ENCODE measurements at places on chromosomes 5 and 9. TPM values are rescaled to one million over a fixed set of nuclear protein-coding genes. Genes with fewer than 3 reads are reported as not detected.

GRCh38 chr5:7668161-7668560 lies 182.8 kb downstream of the CFAP90 start:
- H3K4me3 ChIP-seq = no peak overlapping the region
- H3K36me3 ChIP-seq = peaks cover 4% of the 10 kb centered on the region
- no peak overlapping the region for H3K27ac ChIP-seq
- no peaks in the 10 kb centered on the region for H3K27me3 ChIP-seq

The WDR70 gene
- 27.6 TPM for total RNA-seq

GRCh38 chr5:110899566-110900412 lies 161.0 kb downstream of the SLC25A46 start:
- no peaks in the 10 kb centered on the region for H3K36me3 ChIP-seq
- DNase-seq = peak; percentile 65
- H3K4me1 ChIP-seq = peaks cover 39% of the 10 kb centered on the region
- peak overlapping the region; percentile 49 for H3K27ac ChIP-seq

The OR1J2 gene
- not detected for total RNA-seq

DNA sequence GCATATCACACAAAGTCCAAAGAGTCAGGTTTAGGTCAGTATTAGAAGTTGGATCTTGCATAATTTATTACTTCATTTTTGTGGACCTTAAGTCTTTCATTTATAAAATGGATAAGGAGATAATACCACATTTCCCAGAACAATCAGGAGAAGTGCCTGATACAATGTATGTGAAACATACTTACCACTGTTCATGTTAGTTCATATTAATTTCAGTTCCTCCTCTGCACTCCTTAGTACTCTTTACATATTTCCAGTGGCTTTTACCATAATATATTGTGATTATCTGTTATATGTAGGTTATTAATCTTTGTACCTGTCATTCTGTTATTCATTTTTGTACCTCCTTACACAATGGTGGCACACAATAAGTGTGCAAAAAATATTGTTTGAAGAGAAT lies 214.4 kb downstream of the ARL15 start:
- no peak overlapping the region for H3K4me3 ChIP-seq
- H3K36me3 ChIP-seq = peaks cover 3% of the 10 kb centered on the region
- no peak for DNase-seq
- peaks cover 29% of the 10 kb centered on the region for H3K4me1 ChIP-seq
- no peaks in the 10 kb centered on the region for H3K27me3 ChIP-seq

DNA sequence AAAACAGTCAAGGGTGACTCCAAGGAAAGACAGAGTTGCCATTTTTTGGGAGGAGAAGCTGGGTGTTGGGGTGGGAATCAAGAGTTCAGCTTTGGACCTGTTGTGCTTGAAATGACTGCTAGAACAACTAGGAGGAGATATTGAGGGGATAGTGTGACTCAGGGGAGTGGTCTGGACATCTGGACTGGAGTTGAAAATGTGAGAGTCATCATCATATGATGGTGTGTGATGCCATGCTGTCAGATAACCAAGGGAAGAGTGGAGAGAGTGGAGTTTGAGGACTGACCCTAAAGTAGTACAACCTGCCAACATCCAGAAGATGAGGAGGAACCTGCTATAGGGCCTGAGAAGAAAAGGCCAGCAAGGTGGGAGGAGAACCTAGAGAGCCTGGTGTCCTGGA lies 199.7 kb downstream of the ARHGEF28 start:
- no peak overlapping the region for H3K27ac ChIP-seq
- peaks cover 2% of the 10 kb centered on the region for H3K36me3 ChIP-seq
- no peak overlapping the region for H3K4me3 ChIP-seq
- no peaks in the 10 kb centered on the region for H3K4me1 ChIP-seq
- H3K27me3 ChIP-seq = no peaks in the 10 kb centered on the region

The RASGRF2 gene
- 0.46 TPM for total RNA-seq

DNA sequence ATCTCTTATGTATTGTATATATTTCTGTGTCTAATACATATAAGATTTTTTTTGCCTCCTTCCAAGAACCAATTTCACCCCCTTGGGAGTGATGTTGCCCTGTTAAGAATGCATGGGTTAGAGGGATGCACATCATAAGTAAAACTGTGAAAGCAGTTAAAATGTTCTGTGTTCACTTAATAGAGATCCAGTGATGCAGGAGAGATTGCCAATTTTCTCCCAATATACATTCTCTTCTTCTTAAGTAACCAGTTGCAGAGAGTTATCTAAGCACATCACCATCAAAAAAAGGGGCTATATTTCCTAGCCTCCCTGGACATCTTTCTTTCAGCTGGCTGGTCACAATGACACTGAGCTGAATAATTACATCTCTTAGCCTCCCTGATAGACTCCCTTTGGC lies 307.0 kb downstream of the OSTF1 start:
- no peaks in the 10 kb centered on the region for H3K27me3 ChIP-seq
- no peak overlapping the region for H3K27ac ChIP-seq
- no peak for DNase-seq
- H3K36me3 ChIP-seq = 0 out of 2 replicates have a peak, but pooled peaks cover 4% of the 10 kb centered on the region
- no peak overlapping the region for H3K4me3 ChIP-seq

- peaks cover 19% of the 10 kb centered on the region for H3K27me3 ChIP-seq
- H3K36me3 ChIP-seq = no peaks in the 10 kb centered on the region
- DNase-seq = no peak
- H3K4me3 ChIP-seq = no peak within 1 kb of the TSS
- no peak within 1 kb of the TSS for H3K27ac ChIP-seq
Observed at GRCh38 chr5:127649018-127649439, at the start of gene CTXN3. Gene CTXN3, plus strand, starts transcription at chr5:127649082. Its CDS starts 8,440 bp downstream, at chr5:127657522.

DNA sequence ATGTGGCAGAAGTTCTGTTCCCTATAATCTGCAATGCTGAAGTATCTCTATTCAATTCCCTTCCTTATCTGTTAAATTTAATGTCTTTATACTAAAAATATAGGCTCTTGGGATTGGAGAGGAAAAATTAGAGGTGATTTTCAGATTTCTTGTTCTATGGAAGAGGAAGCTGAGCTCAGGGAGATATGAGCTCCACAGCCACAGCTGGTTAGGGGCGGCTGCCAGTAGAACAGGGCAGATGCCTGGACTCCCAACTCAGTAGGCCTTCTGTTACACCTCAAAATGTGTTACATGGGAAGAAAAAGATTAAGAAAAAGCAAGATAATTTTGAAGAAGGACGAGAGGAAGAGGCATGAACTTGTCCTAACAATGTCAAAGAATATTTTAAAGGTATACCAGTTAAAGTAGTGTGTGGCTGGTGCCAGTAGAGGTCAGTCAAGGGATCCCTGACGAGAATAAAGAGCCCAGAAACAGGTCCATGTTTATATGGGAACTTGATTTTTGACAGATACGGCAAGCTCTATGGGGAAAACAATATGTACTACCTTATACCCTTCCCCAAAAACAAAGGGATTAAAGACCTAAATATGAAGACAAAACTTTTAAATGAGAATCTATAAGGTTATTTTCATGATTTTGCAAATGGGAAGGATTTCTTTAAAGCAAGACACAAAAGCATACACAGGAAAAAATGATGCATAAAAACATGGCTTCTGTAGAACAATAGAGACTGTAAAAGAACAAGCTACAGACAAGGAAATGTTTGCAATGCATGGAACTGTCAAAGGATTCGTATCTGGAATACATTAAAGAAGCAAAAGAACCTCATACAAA lies 28.7 kb downstream of the DNAJC21 start:
- H3K27ac ChIP-seq = no peak overlapping the region
- H3K4me1 ChIP-seq = peaks cover 14% of the 10 kb centered on the region
- H3K36me3 ChIP-seq = peaks cover 6% of the 10 kb centered on the region
- DNase-seq = peak; percentile 40
- no peaks in the 10 kb centered on the region for H3K27me3 ChIP-seq

GRCh38 chr9:118444403-118444802 lies 740.2 kb downstream of the TLR4 start:
- no peak overlapping the region for H3K4me3 ChIP-seq
- no peak for DNase-seq
- no peak overlapping the region for H3K27ac ChIP-seq
- no peaks in the 10 kb centered on the region for H3K36me3 ChIP-seq

GRCh38 chr9:5832071-5832537 lies 813 bp downstream of the ERMP1 start:
- H3K36me3 ChIP-seq = no peaks in the 10 kb centered on the region
- no peak overlapping the region for H3K27ac ChIP-seq
- H3K4me1 ChIP-seq = peaks cover 24% of the 10 kb centered on the region

- H3K27ac ChIP-seq = no peak overlapping the region
- no peaks in the 10 kb centered on the region for H3K4me1 ChIP-seq
- H3K27me3 ChIP-seq = peaks cover 12% of the 10 kb centered on the region
Observed at GRCh38 chr5:73344835-73345234, 103.7 kb downstream of the FOXD1 start.

GRCh38 chr9:95778957-95779356 lies 96.5 kb upstream of the ERCC6L2 start:
- H3K4me3 ChIP-seq = no peak overlapping the region
- H3K27ac ChIP-seq = no peak overlapping the region
- H3K4me1 ChIP-seq = no peaks in the 10 kb centered on the region
- DNase-seq = no peak
- peaks cover 28% of the 10 kb centered on the region for H3K27me3 ChIP-seq
- H3K36me3 ChIP-seq = no peaks in the 10 kb centered on the region

The LCN1 gene
- not detected for total RNA-seq

- H3K36me3 ChIP-seq = 0 out of 2 replicates have a peak, but pooled peaks cover 6% of the 10 kb centered on the region
- peaks cover 2% of the 10 kb centered on the region for H3K27me3 ChIP-seq
- no peak for DNase-seq
- no peaks in the 10 kb centered on the region for H3K4me1 ChIP-seq
Observed at GRCh38 chr5:152309926-152310450, 95.1 kb downstream of the NMUR2 start.

DNA sequence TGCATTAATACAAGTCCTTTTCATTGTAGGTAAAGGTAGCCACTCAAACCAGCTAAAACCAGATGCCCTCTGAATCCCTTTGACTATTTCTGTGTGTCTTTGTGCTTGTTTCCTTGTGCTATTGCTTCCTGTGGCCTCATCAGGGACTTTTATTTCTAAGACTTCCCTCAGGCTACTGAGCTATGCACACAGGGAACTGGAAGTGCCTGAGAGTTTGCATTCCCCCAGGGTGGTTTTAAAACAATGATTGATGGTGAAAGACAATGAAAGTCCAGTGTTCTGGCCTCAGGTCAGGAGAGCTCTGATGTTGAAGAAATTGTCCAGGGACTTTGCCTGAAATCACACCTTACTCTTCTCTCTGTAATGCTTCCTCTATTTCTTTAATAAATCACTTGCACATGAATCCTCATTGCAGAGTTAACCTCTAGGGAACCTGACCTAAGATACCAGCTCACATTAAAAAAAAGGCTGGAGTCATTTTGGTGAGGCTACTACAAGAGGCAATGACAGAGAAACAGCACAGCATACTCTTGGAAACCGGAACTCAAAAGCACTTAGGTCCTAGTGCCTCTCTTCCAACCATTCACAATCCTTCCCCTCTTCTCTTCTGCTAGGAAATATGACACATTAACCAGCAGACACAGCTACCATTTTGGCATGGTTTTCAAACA lies 158.1 kb upstream of the NREP start:
- 0 out of 2 replicates have a peak, but pooled peaks cover 6% of the 10 kb centered on the region for H3K36me3 ChIP-seq
- peaks cover 7% of the 10 kb centered on the region for H3K4me1 ChIP-seq
- DNase-seq = no peak
- no peaks in the 10 kb centered on the region for H3K27me3 ChIP-seq
- no peak overlapping the region for H3K4me3 ChIP-seq

The UBE2R2 gene
- 40.8 TPM for total RNA-seq

- peak overlapping the region; percentile 82 for H3K4me3 ChIP-seq
- peak overlapping the region; percentile 68 for H3K27ac ChIP-seq
- DNase-seq = peak; percentile 24
- H3K4me1 ChIP-seq = peaks cover 21% of the 10 kb centered on the region
- H3K36me3 ChIP-seq = no peaks in the 10 kb centered on the region
Observed at GRCh38 chr9:121700165-121700831, 48.9 kb downstream of the DAB2IP start.

DNA sequence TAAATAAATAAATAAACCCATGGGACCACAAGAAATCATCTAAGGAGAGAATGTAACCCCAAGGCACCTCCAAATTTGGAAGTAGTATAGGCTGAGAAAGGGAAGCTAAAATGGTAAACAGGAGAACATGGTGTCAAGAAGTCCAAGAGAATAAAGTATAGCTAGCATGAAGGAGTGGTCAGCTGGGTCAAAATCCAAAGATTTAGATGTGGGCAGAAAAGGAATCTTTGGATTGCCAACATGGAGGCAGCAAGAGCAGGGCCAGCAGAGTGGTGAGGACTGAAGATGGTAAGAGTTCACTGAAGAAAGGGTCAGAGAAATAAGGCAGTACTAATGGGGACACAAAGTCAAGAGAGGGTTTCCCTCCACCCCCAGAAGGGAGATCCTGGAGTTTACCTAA lies 53.0 kb downstream of the TSSK1B start:
- DNase-seq = no peak
- H3K4me1 ChIP-seq = peaks cover 7% of the 10 kb centered on the region
- H3K4me3 ChIP-seq = no peak overlapping the region

Data from HFFc6 (cell line).